ENCODE measurements at places on chromosomes 3 and 15. TPM values are rescaled to one million over a fixed set of nuclear protein-coding genes. Genes with fewer than 3 reads are reported as not detected.

- H3K4me3 ChIP-seq, result no peak overlapping the region
- H3K4me1 ChIP-seq, result no peaks in the 10 kb centered on the region
- H3K27me3 ChIP-seq, result no peaks in the 10 kb centered on the region
- no peaks in the 10 kb centered on the region for H3K36me3 ChIP-seq
- DNase-seq, result no peak
Observed at GRCh38 chr15:50800715-50801114, 35.2 kb upstream of the SPPL2A start.

DNA sequence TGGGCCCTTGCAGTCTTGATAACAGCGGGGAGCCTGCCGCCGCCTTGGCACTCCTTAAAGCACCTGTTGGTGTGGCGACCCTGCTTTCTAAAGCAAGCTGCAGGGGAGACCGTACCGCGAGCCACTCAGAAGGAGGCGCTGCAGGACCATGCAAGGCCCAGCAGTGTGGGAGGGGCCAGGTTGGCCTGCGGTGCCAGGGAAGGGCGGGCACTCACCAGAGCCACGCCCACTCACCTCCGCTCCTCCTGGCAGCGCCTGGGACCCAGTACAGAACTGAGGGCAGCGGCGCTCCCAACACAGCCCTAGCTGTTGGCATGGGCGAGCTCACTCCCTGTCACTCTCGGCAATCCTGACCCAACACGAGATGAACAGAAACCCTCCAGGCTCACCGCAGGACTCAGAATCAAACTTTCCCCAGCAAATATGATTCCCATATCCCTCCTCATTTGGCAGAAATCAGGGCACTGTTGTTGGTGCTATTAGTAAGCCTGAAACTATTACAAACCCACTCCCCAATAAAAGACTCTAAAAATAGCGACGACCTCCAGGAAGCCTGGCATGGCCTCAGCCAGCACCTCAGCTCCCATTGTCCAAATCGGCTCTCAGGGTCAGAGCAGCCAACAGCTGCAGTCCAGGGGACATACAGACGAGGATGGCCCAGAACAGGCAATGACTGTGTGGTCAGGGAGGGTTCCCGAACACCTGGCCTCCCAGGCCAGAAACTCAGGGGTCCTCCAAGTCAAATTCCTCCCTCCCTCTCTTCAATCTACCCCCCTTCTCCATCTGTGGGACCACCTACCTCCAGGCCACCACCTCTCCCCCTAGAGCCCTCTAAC is 77.2 kb downstream of the TBC1D2B start:
- DNase-seq, result peak; percentile 79
- peak overlapping the region; percentile 60 for H3K27ac ChIP-seq
- H3K27me3 ChIP-seq, result no peaks in the 10 kb centered on the region
- H3K4me1 ChIP-seq, result peaks cover 51% of the 10 kb centered on the region

DNA sequence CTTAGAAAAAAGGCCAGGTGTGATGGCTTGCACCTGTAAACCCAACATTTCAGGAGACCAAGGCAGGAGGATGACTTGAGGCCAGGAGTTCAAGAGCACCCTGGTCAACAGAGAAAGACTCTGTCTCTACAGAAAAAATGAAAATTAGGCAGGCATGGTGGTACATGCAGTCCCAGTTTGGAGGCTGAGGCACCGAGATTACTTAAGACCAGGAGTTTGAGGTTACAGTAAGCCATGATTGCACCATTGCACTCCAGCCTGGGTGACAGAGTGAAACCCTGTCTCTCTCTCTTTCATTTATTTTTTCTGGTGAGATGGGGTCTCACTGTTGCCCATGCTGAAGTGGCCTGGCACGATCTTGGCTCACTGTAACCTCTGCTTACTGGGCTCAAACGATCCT is 24.7 kb downstream of the IP6K1 start:
- no peaks in the 10 kb centered on the region for H3K27me3 ChIP-seq
- DNase-seq, result no peak
- no peak overlapping the region for H3K4me3 ChIP-seq
- peaks cover 3% of the 10 kb centered on the region for H3K36me3 ChIP-seq
- no peak overlapping the region for H3K27ac ChIP-seq

GRCh38 chr3:123559040-123559861 is 25.6 kb downstream of the HACD2 start:
- H3K4me1 ChIP-seq, result no peaks in the 10 kb centered on the region
- no peak overlapping the region for H3K4me3 ChIP-seq
- DNase-seq, result peak; percentile 69
- peaks cover 9% of the 10 kb centered on the region for H3K36me3 ChIP-seq
- no peaks in the 10 kb centered on the region for H3K27me3 ChIP-seq

DNA sequence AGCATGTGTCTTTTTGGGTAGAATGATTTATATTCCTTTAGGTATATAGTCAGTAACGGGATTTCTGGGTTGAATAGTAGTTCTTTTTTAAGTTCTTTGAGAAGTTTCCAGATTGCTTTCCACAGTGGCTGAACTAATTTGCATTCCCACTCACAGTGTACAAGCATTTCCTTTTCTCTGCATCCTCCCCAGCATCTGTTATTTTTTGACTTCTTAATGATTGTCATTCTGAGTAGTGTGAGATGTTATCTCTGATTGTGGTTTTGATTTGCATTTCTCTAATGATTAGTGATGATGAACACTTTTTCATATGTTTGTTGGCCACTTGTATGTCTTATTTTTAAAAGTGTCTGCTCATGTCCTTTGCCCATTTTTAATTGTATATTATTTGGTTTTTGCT is 337.6 kb downstream of the EFHB start:
- DNase-seq, result no peak
- H3K4me1 ChIP-seq, result no peaks in the 10 kb centered on the region
- no peak overlapping the region for H3K27ac ChIP-seq
- H3K27me3 ChIP-seq, result no peaks in the 10 kb centered on the region
- H3K4me3 ChIP-seq, result no peak overlapping the region

DNA sequence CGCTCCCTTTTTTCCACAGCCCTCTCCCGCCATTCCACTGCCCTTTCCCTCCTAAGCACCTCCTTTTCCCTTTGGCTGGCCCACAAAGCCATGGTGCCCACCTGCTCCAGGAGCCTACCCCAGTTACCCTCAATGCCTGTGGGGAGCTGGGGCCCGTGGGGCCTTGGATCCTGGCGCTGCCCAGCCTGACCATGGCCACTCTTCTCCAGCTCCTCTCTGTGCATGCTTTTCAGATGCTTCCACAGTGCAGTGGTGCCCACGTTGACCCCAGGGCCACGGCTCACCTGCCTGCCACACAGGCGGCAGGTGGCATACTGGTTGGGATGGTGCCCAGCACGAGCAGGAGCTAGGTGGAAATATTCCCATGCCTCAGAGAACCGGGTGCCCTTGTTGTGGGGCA is 1.5 kb downstream of the ZBED2 start:
- no peaks in the 10 kb centered on the region for H3K4me1 ChIP-seq
- H3K4me3 ChIP-seq, result no peak overlapping the region
- H3K36me3 ChIP-seq, result no peaks in the 10 kb centered on the region
- H3K27me3 ChIP-seq, result no peaks in the 10 kb centered on the region
- H3K27ac ChIP-seq, result no peak overlapping the region

- H3K36me3 ChIP-seq, result no peaks in the 10 kb centered on the region
- no peak overlapping the region for H3K27ac ChIP-seq
- DNase-seq, result peak; percentile 73
Observed at GRCh38 chr3:56347219-56347871, 120.9 kb downstream of the ERC2 start.

DNA sequence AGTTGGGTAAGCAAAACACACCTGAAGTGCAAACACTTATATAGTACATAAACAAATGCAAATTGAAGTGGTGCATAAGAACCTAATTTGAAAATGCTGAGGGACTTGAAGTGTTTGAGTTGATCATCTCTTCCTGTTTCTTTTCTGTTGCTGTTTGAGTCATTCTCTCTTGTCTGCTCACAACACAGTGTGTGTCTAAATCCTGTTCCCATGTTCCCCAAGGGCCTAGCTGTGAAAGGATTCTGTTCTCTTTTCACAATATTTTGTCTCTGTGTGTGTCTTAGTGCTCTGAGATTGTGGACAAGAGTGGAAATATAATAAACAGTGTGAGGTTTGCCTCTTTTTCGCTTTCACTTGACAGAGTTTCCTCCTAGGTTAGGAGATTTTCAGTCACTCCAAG is 6.1 kb downstream of the CD96 start:
- H3K4me3 ChIP-seq, result no peak overlapping the region
- H3K36me3 ChIP-seq, result no peaks in the 10 kb centered on the region
- no peaks in the 10 kb centered on the region for H3K4me1 ChIP-seq
- H3K27ac ChIP-seq, result no peak overlapping the region
- H3K27me3 ChIP-seq, result no peaks in the 10 kb centered on the region

DNA sequence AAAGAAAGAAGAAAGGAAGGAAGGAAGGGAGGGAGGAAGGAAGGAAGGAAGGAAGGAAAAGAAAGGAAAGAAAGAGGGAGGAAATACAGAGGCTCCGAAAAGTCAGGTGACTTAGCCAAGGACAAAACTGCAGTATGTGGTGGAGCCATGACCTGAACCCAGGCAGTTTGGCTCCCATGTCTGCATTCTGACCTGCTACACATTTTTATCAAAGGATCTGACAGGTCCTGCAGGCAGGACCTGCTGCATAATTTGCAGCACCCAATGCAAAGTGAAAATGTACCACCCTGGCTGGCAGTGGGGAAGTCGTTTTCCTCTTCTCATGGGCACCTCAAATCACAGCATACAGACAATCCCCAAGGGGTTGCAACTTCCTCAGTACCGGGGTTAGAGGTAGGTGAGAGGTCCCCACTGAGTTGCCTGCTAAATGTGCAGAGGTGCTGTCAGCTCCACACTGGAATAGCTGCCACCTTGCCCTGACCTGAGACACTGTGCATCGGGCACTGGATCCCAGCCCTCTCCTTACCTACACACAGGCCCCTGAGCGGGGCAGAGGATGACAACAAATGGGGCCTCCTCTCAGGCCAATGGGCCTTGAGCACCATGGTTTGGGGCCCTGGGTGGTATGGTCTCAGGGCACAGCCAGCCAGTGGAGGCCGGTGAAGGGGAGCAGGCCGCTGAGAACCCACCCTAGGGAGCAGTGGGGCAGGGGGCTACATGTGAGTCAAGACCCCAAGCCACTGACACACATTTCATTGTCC is 175.1 kb downstream of the SHQ1 start:
- H3K36me3 ChIP-seq, result no peaks in the 10 kb centered on the region
- H3K27ac ChIP-seq, result no peak overlapping the region
- no peak for DNase-seq
- H3K4me1 ChIP-seq, result no peaks in the 10 kb centered on the region
- H3K4me3 ChIP-seq, result no peak overlapping the region

The EXD1 gene
- total RNA-seq, result not detected

The SCAP gene
- total RNA-seq, result 47.5 TPM

The SIDT1 gene
- 0.20 TPM for total RNA-seq

The LRRC34 gene
- total RNA-seq, result 5.4 TPM

All from SJCRH30 (cell line).